ENCODE measurements at places on chromosomes 5 and 9. TPM values are rescaled to one million over a fixed set of nuclear protein-coding genes. Genes with fewer than 3 reads are reported as not detected.

GRCh38 chr5:17302106-17302505, 84.7 kb downstream of the BASP1 start:
- DNase-seq: no peak

- peak; percentile 45 for DNase-seq
These were observed 21.3 kb upstream of the GBGT1 start for GRCh38 chr9:133184971-133185370.

- DNase-seq: no peak
These were observed 151.7 kb upstream of the SMIM23 start for GRCh38 chr5:171633776-171634470.

DNA sequence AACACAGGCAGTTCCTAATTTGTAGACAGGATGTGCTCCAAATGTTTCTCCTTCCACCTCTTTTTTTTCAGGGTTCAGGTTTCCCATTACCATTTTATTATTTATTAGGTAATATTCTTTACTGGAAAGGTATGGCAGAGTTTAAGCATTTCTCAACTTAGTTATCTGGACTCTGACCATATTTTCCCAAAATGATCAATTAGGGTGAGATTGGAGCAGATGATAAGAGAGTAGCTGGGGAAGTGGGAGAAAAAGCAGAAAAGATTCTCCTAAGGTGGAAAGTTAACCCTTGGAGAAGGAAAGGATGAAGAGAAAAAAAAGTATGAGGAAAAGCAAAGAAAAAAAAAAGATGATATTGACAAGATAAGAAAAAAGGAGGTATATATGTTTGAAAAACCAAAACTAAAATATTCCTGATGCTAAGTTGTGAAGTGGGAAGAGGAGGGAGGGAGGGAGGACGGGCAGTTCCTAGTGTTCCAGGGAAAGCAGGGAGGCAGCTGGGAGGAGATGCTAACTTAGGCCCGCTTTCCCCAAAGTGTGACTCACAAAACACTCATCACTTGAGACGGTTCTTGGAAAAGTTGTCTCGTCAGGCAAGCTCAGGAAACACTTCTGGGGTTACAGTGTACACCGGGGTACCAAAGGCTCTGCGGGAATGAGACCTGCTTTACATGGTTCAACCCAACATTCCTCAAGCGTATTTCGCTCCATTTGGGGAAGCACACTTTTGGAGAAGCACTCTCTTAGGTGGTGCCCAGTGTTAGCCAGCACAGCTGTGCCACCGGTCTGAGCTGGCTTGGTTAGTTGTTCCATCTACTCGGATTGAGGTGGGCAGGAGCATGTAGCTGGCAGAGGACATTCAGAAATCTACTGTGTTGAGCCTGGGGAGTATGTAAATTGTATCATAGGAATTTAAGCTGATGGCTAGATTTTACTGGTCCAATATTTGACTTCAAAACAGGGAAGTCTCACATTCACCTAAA, 35.1 kb downstream of the B4GALT1 start:
- DNase-seq: no peak

DNA sequence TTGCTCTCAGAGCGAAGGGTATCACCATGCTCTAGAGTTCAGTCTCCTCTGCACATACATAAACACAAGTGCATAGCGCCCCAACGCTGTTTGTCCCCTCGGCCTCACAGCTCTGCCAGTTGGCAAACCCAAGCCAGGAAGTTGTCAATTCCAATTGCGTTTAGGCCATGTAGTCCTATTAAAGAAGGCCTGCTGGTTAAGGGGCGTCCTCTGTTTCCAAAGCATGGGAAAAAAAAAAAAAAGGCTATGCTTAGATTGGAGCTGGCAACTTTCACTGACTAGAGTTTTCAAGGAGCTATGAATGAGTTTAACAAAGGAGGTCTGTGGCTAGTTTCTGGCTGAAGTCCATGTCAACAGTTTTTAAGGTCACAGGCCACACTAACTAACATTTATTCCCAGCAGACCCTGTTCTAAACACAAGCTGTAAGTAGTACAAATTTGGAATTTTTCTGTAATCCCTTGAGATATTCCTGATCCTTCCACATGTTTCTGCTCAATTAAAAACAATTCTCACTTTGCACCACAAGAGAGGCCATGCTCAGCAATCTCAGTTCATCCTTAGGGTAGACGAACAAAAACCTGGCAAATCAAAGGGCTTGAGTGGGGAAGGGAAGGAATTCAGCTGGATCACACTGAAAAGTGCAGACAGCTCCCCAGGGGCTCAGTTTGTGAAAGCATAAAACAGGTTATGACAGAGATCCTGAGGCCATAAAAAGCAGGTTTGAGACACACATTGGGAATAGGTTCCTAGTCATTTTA, 187.7 kb downstream of the DENND1A start:
- no peak for DNase-seq

GRCh38 chr5:102760815-102761214, 5.7 kb downstream of the PAM start:
- no peak for DNase-seq

GRCh38 chr9:98351370-98351769, 95.9 kb upstream of the TBC1D2 start:
- DNase-seq: no peak

- no peak for DNase-seq
These were observed 562.6 kb downstream of the ANXA1 start for GRCh38 chr9:73714294-73714693.

DNA sequence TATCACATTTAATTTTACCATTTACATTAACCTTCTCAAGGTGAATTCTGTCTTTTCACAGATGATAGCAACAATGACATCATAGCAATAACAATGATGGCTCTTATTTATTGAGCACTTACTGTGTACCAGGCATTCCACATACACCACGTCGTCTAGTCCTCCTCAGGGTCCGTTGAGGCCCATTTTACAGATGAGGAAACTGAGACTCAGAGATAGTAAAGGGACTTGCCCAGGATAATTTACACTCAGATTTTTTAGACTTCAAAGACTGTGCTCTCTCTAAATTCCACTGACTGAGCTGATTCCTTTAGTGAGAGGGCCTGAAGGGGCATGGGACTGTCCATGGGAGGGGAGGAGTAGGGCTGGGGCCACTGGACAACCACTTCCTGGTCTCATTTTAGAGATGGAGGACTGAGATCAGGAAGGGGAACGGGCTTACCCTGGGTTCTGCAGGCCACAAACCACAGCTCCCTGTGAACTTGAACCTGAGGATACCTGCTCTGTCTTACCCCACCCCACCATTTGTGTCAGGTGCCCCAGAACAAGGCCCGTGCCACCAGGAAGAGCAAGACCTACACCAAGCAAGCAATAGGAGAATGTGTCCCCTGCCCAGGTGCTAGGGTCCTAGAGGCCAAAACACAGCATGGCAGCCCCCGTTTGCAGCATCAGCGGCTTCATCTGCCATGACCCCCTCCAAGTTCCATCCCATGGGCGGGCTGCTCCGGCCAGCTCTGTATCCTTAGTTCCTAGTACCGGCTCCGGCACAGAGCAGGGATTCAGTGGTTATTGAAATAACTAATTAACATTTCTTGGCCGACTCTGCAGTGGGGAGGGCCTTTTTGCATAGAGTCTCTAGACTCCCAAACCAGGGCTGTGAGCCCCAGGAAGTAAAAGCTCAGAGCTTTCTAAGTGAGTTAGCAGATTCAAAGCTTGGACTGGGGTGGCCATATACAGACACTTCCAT, 96.6 kb downstream of the RGS3 start:
- DNase-seq: no peak

DNA sequence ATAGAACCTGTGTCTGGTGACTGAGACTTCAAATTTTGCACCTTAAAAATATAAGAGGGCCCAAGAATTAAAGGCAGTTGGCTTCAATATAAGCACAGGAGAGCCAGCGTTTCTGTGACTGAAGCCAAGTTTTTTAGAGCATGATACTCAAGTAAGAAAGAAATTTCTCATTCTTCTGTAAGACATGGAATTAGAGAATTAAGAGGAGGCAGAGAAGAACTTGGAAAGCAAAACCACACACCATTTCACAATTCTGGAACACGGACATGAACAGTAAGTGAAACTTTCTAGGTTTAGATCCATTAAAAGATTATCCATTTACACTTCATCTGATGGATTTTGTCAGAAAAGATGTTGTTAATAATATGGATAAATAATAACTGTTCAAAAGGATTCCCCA, 8.9 kb upstream of the AGXT2 start:
- no peak for DNase-seq

- no peak for DNase-seq
These were observed 5.5 kb downstream of the TTC16 start for GRCh38 chr9:127721391-127721821.

The CCDC192 gene
- not detected for total RNA-seq

The MAMDC2 gene
- 38.9 TPM for total RNA-seq

The C1QTNF2 gene
- total RNA-seq: 2.2 TPM

The RAB24 gene
- 61.0 TPM for total RNA-seq

Measured in mucosa of gallbladder (tissue), 1 donor.